ENCODE measurements at places on chromosomes 5 and 9.

GRCh38 chr9:75601280-75601679 lies 289.2 kb upstream of the PCSK5 start:
- no peak for DNase-seq

DNA sequence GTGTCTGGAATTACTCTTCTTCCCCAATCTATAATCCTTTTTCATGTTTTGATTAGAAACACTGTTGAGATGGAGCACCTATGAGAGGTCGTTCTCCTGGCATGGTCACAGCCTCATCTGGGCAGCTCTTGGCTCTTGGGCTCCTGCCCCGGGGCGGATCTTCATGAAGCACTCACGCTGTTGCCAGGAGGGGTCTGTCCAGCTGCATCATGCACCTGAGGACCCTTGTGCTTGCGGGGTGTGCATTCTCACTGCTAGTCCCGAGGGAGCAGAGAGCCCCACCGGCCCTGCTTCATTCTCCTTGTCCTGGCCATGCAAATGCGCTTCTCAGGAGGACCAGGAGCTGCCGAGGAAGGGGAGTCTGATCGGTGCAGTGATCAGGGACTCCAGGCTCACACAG lies 117.6 kb upstream of the S1PR3 start:
- DNase-seq = no peak

DNA sequence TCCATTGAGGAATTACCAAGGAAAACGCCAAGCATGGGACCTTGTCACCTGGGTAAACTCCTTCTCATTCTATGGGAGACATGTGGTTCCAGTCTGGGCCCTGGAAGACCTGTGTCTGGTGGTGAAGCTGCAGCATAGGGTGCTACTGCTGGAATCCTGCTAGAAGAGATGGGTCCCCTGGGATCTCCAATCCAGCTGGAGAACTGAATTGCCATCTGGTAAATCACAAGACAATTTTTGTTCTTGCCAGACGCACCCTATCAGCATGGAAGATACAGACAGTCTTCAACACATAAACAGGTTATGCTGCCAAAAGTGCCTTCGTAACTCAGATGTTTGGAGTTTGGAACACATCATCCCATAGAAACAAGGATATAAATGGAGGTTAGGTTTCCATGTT lies 424.0 kb upstream of the BRINP1 start:
- no peak for DNase-seq

GRCh38 chr5:150320044-150320613 lies 17.4 kb upstream of the ARSI start:
- DNase-seq = no peak

DNA sequence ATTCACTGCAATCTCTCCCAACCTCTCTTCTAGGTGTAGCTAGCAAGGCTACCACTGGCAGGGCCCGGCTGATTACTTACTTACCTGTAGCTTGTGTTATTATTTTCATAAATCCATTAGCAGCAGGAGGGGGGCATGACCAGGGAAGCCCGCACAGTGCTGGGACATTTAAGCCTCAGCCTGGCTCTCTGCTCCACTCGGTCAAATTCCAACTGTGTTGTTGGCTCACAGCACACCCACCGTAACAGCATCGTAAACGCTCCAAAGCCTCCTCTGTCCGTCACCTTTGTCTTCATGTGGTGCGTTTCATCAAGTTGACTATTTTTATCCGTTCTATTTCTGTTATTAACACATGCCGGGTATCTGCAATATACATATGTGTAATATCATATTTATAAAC lies 264.7 kb downstream of the NSG2 start:
- no peak for DNase-seq

DNA sequence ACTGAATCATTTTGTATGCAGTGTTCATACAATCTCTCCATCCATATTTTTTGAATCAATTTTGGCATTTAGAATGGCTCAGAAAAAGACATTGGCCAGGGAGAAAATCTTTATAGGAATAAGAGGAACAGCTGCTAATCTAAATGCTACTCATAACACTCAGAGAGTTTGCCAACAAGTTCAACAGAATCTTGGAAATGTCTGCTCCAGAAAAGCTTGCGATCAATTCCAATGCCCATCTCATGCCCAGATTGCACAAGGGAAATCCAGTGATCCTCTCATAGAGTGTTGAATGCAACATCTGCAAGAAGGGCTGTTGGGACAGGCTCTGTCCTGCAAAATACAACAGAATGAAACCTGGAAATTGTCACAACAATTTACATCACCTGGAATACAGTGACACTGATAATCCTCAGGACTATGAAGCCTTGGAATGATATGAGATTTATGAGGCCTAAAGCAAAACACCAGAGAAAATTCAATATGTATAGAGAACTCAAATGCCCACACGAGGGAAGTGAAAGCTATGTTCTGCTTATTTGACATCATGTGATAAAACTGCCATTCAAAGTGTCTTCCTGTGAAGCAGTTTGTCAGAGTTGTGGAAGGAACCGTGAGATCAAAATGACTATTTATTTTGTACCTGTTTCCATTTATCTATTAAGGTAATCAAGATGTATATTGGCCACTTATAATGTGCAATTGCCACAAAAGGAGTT lies 190.1 kb downstream of the PARP8 start:
- no peak for DNase-seq

GRCh38 chr9:16306586-16306985 lies 563.9 kb downstream of the BNC2 start:
- no peak for DNase-seq

- no peak for DNase-seq
Measured at GRCh38 chr5:115452083-115452482, 92.5 kb downstream of the FEM1C start.

GRCh38 chr9:3863111-3863528 lies 337.3 kb upstream of the RFX3 start:
- DNase-seq = no peak

DNA sequence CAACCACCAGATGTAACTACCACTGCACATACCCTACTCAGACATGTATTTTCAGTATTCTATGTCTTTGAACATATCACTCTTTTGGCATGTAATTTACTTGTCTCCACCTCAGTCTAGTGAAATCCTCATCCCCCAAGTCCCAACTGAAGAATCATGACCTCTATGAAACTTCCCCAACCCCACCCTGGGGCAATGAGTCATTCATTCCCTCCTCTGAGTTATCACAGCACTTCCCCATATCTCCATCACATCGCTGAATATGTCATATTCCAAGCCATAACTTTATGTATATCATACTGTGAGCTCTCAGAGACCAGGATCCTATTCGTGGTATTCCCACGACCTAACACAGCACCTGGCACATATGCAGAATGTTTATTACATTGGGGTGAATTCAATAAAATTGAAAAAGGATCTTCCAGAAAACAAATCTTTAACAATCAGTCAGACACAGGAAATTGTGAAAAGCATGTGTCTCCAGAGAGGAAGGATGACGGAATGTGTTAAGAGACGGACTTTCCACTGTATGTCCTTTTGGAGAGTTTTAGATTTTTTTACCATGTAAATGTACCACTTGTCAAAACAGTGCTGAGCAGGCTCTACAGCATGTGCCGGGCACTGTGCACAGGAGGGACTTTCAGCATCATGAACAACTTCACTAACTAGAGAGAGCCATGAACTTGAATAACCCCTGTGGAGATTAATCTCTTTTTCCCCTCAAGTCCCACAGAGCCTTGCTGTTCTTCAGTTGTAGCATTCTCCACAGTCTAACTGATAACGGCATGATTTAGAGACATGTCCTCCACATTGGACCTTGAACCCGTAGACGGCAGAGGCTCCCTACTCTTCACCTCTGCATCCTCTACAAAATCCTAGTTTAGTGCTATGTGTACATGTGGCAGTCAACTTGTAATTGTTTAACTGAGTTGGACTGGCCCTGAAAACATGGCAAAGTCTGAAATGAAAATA lies 213.5 kb downstream of the GLIS3 start:
- DNase-seq = no peak

- peak; percentile 3 for DNase-seq
Measured at GRCh38 chr5:90161414-90161813, 248.1 kb downstream of the CETN3 start.

- DNase-seq = no peak
Measured at GRCh38 chr5:150765011-150765798, 6.4 kb upstream of the DCTN4 start.

- no peak for DNase-seq
Measured at GRCh38 chr5:117177302-117177701, 602.7 kb upstream of the SEMA6A start.

- no peak for DNase-seq
Measured at GRCh38 chr5:148311484-148311883, 739 bp upstream of the SPINK7 start.

GRCh38 chr9:27572061-27572460 lies 1.2 kb downstream of the C9orf72 start:
- no peak for DNase-seq

GRCh38 chr9:2778816-2779215 lies 61.5 kb downstream of the KCNV2 start:
- DNase-seq = no peak

- no peak for DNase-seq
Measured at GRCh38 chr5:11903121-11903613, 1.1 kb downstream of the CTNND2 start.

DNA sequence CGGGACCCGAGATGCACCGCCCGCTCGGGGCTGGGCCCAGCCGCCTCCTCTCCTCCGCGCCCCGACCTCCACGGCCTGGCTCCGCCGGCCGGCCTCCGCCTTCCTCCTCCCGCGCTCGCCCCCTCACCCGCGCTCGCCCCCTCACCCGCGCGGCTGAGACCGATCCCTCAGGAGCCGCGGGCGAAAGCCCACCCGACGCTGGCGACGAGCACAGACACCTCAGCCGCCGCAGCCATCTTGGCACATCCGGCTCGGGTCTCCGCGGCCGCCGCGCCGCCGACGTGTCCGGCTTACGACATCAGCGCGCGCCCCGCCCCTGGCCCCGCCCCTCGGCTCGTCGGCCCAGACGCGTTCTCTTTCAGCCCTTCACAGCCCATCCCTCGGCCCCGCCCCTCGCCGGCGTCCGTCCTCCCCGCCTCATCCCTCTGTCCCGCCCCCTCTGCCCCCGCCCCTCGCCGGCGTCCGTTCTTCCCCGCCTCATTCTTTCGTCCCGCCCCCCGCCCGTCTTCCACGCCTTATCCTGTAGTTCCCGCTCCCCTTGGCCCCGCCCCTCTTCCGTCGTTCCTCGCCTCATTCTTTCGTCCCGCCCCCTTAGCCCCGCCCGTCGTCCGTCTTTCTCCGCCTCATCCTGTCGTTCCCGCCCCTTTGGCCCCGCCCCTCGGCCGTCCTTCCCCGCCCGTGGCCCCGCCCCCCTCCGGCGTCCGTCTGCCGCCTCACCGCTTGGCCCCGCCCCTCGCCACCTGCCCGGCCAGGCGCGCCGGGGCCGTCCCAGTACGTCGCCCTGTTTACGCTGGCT lies at the start of gene SEC16A:
TSS of gene SEC16A (minus strand) at position 248 of the 796 bp plus-strand sequence. CDS start 5,425 bp downstream, outside the sequence.
- DNase-seq = peak; percentile 100

DNA sequence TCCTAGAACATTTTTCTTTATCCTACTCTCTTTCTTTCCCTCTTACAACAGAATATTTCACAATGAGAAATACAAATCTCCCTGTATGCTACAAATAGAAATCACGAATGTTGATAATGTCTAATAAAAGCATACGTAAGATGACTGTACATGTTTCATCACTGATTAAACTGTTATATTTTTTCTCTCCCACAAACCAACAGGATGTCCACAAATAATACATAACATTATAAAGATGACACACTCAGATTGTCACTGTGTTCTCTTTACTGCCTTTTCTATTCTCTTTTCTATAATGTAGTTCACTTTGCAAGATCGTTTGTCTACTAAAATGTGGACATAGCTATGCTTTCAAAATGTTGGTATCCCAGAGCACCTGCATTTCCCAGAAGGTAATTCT lies 90.7 kb upstream of the PARP8 start:
- DNase-seq = no peak
